ENCODE measurements at places on chromosomes 6 and 20. TPM values are rescaled to one million over a fixed set of nuclear protein-coding genes. Genes with fewer than 3 reads are reported as not detected.

DNA sequence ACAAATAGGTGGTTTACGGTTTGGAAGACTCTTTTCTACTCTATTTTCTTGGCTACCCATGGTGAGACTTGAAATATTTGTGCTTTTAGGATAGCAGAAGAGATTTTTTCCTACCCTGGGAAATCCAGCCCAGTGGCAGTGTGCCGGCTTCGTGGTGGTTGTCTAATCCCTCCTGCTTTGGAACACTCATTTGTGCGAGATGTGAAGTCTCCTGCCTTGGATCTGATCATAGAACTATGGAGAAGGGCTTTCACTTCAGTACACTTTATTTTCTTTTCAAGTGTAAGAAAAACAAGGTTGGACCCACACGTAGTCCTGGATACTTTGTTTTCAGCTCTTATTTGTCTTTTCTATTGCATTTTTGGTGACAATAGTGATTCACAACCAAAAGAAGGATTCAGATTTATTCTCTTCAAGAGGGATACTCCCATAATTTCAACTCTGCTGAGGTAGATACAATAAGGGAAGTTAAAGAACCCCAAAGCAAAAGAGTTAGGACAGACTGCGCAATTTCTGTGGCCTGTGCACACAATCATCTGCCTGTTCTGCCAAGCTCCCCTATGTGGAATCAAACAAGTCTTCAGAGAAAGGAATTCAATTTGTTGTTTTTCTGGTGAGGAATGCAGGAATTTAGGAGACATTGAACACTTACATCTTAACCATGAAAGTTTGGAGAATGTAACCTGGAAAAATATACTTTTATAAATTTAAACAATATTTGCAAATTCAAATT lies 413.2 kb downstream of the GJA1 start:
- no peak for DNase-seq

- no peak for DNase-seq
Observed at GRCh38 chr6:142879076-142879475, 65.9 kb downstream of the HIVEP2 start.

GRCh38 chr6:9745476-9745875 lies 669.4 kb downstream of the TFAP2A start:
- DNase-seq = no peak

DNA sequence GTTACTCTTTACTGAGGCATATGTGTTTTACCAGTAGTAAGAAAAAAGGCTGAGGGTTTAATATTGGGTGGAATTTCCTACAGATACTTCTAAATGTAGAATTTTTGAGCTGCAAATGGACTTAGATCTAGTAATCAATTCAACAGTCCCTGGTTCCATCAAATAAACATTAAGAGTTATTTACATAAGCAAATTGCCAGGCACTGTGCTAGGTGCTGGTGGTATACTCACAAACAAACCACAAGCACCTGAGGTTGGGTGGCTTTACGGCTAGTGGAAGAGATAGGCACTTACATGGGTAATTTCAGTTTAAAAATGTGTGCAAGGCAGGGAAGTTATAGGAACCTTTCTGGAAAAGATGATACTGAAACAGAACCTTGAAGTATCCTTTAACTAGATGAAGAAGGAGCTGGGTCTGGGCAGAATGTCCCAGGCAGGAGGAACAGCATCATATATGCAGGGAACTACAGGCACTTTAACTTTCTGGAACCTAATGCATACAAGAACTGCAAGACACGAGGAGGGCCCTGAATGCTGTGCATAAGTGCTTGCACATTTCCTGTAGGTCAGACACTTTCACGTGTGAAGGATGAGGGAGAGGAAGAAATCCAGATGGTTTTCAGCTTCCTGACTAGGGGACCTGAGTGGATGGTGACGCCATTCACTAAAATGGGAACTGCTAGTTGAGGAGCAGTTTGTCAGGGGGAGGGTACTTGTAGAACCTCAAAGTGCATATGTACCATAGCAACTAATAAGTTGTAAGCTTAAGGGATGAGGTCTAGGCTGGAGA lies 4.5 kb downstream of the CCN6 start:
- no peak for DNase-seq

DNA sequence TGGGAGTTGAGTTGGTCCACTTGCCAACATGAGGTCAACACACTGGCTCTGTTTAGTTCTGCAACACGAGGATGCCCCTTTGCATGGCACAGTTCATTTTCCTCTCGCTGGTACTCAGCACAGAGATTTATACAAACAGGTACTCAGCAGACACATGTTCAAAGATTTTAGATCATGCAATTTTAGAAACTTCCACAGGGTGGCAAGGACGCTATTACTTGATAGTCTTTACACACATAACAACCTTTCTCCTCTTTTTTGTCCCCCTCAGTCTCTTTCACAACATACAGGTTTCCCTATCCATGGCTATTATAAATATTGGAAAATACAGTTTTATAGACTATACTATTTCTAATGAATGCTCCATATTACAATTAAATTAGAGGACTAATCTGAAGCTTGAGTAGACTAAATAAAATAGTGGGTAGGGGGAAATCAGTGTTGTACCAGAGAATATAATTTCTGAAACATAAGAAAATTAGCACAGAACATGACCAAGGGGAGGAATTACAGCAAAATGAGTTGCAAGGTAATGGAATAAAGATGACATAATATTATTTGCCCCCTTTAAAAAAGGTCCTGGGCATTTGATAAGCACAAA lies 331.8 kb upstream of the BTBD3 start:
- DNase-seq = no peak

- DNase-seq = no peak
Observed at GRCh38 chr6:146602526-146602925, 3.8 kb downstream of the ADGB start.

DNA sequence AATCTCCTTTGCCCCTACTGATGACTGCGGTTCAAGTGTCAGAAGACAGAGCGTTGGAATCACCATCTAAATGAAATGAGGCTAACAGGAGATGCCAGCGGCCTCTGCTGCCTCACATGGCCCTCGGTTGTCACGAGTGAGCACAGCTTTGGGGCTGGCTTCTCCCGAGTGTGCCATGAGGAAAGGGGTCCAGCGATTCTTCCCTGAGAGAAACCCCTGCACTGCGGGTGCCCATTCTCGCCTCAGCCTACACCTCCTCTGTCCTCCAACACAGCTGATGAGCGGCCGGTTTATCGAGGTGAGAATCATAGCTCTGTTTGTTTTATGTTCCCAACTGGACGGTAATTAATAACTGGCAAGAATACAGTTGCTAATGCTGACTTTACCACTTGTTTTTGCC lies 144.7 kb upstream of the RPS6KA2 start:
- DNase-seq = no peak

- no peak for DNase-seq
Observed at GRCh38 chr20:21493049-21493448, 20.8 kb downstream of the NKX2-2 start.

- DNase-seq = no peak
Observed at GRCh38 chr20:13373400-13373799, 152.3 kb downstream of the ISM1 start.

DNA sequence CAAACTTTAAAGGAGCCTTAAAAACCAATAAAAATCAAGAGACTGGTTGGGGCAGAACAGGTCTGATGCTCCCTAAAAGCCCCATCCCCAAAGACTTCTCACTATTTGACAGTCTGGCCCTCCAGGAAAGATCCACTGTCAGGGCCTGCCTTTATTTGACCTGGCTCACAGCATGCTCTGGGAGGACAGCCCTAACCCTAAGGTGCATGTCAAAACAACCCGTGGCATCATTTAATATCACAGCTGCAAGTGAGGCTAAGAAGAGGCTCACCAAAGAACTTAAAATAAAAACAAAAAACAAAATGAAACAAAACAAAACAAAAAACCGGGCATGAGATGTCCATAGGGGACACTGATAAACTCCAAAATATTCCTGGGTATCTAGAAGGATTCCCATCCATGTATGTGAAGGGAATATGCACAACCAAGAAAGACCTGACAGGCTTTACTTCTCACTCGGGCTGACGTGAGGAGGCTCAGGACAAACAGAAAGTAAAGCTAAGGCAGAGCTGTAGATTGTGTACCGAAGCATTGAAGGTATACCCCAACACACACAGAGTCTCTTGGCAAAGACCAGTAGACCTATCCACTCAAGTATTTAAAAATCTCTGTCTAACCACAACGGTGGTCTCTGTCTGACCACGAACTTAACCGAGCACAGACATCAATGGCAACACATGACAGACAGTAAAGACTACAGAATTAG lies 57.3 kb downstream of the AHI1 start:
- DNase-seq = no peak

DNA sequence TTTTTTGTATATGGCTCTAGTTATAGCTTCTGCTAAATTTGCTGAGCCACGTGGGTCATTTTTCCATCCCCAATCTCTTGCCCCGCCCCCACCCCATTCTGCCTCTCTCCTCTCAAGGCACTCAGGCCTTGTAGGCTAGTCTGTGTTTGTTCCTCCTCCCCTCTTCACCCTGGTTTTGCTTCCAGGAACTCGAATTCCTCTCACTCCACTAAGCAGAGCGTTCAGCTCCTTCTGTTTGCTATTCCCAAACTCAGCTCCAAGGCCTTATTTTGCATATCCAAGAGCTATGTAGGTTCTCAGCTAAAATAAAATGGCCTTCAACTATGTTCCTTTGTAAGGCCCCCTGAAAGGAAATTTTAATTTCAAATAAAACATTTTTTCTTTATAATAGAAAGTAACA lies 1293.7 kb downstream of the EPHA7 start:
- no peak for DNase-seq

GRCh38 chr20:507006-507758 lies 36.4 kb downstream of the CSNK2A1 start:
- no peak for DNase-seq

- DNase-seq = no peak
Observed at GRCh38 chr6:157841211-157841840, 18.3 kb downstream of the SNX9 start.

DNA sequence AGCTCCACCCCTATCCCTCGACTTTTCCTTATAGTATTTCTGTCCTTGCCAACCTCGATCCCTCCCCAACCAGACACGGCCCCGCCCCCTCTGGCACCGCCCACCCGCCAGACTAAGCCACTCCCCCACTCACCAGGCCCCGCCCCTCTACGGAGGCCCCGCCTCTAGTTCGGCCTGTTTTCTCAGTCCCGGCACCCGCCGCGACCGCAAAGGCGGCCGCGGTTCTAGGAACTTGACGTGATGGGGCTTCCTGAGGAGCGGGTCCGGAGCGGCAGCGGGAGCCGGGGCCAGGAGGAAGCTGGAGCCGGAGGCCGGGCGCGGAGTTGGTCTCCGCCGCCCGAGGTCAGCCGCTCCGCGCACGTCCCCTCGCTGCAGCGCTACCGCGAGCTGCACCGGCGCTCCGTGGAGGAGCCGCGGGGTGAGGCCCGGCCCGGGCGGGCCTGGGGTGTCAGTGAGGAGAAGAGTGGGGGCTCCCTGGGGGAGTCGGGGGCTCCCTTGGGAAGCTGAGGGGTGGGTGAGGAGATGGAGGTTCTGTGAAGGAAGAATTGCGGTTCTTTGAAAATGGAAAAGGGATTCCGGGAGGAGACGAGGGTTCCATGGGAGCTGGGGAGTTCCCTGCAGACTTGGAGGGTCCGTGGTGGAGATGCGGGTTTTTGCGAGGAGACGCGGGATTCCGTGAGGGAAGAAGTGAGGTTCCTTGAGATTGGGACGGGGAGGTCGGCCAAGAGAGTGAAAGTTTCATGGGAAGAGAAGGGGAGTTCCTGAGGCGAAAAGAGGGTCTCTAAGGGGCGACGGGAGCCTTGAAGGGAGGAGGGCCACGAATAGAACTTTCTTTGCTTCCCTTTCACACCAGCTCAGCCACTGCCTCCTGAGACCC lies at the start of gene ACSS2:
ACSS2 (plus strand) TSS at position 207 of the 877 bp plus-strand sequence; CDS start at position 241, 34 bp downstream.
- no peak for DNase-seq

GRCh38 chr6:38459291-38459690 lies 180.4 kb downstream of the BTBD9 start:
- no peak for DNase-seq

- no peak for DNase-seq
Observed at GRCh38 chr6:138774370-138774769, 801 bp downstream of the CCDC28A start.

DNA sequence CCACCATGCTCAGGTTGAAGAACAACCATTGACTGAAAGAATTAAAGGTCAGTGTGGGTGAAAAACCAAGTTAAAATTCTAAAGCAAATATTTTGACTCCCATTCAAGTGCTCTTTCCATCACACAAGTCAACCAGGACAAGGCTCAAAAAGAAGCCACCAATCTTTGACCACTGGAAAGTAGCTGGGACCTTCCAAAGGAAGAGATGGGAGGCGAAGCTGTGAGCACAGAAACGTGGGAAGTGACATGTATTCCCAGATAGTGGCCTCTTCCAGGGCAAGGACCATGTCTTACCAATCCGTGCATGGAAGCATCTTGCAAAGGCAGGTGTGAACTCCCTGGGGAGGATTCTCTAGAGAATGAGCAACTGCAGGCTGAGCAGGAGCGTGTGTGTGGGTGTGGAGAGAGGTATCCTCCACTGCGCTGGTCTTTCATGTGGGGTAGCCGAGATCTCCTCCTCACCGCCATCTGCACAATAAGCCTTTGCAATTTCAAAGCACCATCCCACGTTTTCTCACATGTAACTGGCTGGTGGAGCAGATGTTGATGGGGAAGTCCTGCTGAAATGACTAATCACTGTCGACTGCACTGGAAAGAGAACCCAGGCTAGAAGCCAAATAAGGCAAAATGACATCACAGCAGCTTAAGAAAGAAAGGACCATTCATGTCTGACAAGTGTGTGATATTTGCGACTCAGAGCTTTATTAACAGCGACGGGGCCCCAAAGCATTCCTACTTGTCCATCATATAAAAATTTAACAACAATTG lies 189.4 kb upstream of the RREB1 start:
- no peak for DNase-seq

DNA sequence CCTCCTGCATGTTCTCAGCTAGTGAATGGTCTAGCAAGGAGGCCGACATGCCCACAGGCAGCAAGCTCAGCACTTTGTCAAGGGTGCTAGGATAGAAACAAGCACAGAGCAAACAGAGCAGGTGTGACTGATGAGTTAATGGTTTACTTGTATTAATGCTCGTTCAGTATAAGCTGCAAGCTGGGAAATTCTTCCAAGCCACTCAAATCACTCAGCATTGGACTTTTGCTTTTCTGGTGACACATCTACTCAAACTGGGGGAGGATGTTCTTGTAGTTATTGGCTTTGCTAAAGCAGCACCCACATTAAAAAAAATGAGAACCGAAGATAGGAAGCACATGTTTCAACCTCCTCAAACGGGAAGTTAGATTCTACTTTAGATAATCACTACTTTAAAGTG lies 43.1 kb upstream of the NEDD9 start:
- no peak for DNase-seq

DNA sequence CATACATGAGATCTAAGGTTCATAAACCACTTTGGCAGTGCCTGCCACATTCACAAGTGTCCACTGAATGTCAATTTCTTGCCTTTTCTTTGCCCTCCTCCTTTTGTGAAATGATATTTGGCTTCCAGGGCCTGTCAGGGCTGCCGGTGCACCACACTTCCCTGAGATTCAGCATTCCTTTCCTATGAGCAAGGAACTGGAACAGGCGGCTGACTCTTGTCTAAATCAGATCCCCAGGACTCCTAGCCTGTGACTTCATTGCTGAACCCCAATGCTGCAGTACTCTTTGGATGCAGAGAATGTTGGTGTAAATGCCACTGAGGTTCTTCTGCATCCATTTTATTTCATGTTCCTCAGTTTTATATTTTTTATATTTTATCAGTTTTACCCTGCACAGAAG lies 172.2 kb downstream of the ARID1B start:
- no peak for DNase-seq

- no peak for DNase-seq
Observed at GRCh38 chr6:137191670-137192069, 18.2 kb upstream of the IL22RA2 start.

Gene E2F3
- polyA plus RNA-seq = 14.4 TPM

Gene TTBK1
- polyA plus RNA-seq = 0.91 TPM

Gene ZSCAN23
- polyA plus RNA-seq = 2.0 TPM

Gene JPH2
- polyA plus RNA-seq = 0.75 TPM

Gene EDN1
- polyA plus RNA-seq = 1.3 TPM

Gene PPP1R16B
- polyA plus RNA-seq = 0.91 TPM

Gene PPP2R5D
- polyA plus RNA-seq = 38.6 TPM

All from SK-N-SH (cell line).